ENCODE measurements at places on chromosomes 11 and 22.

GRCh38 chr11:67253872-67254624, 12.2 kb upstream of the GRK2 start:
- no peak for DNase-seq

GRCh38 chr11:44532809-44533208, 32.7 kb upstream of the CD82 start:
- DNase-seq = no peak

GRCh38 chr11:41446107-41446506, 13.3 kb downstream of the LRRC4C start:
- DNase-seq = no peak

DNA sequence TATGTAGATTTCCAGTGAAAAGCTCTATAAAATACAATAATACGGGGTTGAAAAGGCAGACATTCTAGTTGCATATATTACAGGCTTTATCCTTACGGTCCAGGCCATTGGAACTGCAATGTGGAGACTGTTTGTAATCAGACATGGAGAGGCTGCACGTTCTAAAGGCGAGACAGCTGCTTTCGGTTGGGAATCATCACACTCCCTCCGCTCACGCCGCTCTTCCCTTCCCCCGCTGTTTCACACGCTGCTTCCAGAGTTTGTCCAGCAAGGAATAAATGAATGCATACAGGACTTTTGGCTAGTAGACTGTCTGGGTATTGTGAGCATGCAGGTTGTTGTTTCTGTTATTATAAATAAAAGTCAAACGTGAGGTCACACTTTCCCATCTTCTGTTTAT, 13.5 kb upstream of the EFCAB6 start:
- no peak for DNase-seq
